Central memory CD8-positive, alpha-beta T cell (primary cell): ENCODE measurements at places on chromosomes 1 and 21.

- no peak for DNase-seq
These were observed 39.9 kb upstream of the SRSF10 start for GRCh38 chr1:24020025-24020424.

- no peak for DNase-seq
These were observed 768.9 kb upstream of the ADGRL4 start for GRCh38 chr1:79775402-79775801.

DNA sequence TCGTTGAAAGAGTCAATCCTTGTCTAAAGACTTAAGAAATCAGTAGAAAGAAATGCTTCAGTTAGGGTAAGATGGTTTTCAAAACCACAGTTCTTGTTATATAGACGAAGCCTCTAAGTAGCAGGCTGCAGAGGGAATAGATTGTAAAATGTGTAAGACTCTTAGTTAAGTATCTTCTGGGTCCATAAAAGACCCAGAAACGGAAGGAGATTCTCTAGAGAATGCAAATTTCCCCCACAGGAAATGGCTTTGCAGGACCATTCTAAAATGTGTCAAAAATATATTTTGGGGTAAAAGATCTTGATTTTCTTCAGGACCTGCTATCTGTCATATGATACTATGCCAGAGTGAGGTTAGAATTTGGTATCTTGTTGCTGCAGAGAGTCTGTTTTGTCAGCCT lies 13.4 kb downstream of the OR2T1 start:
- no peak for DNase-seq

DNA sequence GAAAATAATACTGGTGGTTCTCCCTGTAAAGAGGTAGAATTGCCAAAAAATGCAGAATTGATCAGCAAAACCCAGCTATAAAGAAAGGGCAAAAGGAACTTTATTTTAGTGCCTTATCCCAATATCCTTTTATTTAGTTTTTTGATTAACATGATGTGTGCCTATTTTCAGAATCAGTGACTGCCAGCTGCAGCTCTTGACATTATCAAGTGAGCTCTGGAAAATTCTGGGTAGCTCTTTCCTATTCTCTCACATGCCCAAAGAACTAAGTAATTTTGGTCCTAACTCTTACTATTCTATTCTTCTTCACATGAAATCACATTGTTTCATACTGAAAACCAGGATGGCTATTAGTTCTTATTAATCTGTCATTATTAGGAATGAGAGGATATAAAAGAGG lies 22.1 kb downstream of the WNT2B start:
- no peak for DNase-seq

GRCh38 chr1:235745503-235746136 lies 96.0 kb upstream of the GNG4 start:
- no peak for DNase-seq

DNA sequence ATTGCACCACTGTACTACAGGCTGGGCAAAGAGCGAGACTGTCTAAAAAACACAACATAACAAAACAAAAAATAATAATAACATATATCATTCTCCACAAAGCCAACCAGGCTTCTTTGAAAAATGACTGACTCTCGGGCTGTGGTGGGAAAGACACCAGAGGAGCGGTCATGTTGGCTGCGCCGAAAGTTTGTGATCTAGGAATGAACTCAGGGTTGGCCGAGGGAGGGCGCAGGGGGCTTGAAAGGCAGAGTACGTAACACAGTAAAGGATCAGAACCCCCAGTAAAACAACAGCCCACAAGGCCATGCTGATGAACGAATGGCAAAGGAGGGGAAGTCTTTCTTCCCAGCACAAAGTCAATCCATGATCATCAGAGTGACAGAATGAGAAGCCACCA lies 4.7 kb downstream of the SLC35E2B start:
- DNase-seq, result no peak

DNA sequence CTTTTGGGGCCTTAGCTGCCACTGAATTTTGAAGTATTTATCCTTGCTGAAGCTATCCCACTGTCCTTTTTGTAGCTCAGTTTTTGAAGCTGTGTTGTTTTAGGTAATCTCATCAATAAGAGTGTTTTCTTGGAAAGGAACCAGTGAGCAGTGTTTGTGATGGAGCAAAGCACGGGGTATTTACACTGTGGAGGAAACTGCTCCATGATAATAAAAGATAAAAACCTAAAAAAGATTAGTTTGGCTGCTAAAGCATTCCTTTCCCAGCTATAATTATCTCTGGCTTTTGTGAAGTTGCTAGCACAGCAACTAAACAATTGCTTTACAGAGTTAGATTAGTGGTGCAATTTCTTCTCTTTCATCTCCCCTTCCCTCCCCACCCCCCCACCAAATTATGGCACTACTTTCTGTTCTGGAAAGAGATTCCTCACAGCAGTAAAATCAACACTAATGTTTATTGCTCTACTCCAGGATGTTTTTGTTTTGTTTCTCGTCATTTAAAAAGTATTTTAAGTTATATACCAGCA lies 21.5 kb downstream of the SRRM1 start:
- no peak for DNase-seq

- no peak for DNase-seq
These were observed 40.7 kb downstream of the HHAT start for GRCh38 chr1:210369425-210369824.

DNA sequence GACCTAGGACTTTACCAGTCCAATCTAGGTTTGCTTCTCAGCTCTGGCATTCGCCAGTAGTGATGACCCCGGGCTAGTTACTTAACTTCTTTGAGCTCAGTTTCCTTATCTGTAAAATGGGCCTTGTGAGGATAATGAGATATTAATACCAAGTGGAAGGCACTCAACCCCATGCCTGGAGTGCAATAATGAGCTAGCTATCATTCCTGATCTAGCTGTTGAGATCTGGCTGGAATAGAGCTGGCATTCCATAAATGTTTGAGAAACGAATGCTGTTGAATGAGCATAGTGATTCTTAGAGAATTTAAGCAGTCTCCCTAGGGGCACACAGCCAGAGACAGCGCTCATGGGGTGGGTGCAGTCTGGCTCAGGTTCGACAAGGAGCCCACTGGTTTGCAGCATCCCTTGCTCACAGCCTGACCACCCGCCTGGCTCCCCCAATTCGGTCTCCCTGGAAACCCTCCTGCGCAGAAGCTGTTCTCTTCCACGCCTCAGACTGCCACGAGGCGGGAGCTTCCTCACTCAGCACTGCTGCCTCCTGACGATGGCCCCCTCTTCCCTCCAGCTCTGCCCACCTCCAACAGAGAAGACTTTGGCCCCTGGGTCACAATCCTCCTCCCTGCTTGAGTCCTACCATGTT lies 32.5 kb downstream of the DHCR24 start:
- DNase-seq, result no peak

GRCh38 chr1:199522338-199522737 lies 505.2 kb upstream of the NR5A2 start:
- DNase-seq, result no peak

DNA sequence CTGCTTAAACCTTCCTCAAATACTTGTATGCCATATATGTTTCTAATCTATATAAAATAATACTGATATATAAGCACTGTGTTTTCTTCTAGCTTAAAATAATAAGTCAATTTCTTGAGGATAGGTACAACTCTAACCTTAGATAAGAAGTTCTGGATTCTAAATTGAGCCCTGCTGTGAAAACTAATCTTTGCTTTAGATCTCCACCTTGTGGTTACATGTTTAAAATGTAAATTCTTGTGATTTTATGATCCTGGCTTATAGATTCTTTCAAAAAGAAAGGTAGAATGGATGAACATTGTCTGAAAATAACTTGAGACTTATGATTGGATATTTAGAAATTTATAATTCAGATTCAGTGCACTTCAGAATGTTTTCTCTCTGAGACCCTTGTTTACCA lies 38.9 kb upstream of the HMCN1 start:
- DNase-seq, result no peak

GRCh38 chr1:8720347-8720746 lies 97.1 kb downstream of the RERE start:
- DNase-seq, result no peak
